Kasumi-1 (cell line): ENCODE measurements at places on chromosomes 1 and 21.

DNA sequence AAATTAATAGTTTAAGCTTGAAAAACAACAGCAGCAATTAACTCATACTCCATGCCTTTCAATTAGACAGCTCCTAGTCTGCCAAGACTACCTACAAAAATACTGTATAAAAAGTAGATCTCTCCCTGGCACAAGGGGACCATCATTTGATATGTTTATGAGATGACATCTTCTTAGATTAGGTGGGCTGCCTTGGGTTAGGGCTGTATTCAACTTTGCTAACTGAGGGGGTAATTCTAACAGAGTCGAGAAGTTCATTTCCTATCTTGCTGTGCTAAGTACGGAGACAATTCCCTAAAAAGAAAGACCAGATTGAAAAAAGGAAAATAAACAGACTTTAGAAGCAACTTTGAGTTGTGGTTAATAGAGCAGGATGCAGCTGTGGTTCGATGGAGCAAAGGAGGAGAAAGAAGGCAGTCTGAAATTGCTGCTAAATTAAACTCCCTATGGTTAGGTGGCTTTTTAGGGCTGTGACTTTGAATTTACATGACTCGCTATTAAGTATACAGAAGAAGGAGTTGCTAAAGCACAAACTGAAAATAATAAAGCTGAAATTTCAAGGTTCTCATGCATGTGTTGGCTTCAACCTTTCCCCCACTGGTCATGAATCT lies 75.4 kb downstream of the CDC7 start:
- DNase-seq, result peak; percentile 50

DNA sequence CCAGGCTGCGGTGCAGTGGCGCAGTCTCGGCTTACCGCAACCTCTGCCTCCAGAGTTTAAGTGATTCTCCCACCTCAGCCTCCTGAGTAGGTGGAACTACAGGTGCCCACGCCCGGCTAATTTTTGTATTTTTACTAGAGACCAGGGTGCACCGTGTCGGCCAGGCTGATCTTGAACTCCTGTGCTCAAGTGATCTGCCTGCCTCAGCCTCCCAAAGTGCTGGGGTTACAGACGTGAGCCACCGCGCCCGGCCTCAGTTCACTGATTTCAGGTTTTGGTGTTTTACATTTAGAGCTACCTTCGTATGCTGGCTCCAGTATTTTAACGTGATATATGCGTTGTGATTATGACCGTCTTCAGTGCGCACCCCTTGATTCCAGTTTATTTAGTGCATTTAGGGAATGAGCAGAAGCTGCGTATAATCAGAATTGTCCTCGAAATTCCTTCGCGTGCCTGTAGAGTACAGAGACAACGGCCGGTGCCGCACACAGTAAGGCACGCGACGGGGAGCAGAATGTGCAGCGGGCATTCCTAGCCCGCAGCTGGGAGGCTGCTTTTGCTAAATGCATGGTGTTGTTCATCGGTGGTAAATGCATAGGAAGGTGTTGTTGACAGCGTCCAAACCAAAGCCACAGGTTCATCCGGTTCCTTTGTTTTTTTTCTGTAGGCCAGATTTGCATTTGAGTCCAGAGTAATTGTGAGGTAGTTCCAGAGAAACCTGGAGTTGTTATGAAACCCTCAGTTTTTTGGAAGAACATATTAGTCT lies 48.9 kb upstream of the DIP2A start:
- no peak for DNase-seq

DNA sequence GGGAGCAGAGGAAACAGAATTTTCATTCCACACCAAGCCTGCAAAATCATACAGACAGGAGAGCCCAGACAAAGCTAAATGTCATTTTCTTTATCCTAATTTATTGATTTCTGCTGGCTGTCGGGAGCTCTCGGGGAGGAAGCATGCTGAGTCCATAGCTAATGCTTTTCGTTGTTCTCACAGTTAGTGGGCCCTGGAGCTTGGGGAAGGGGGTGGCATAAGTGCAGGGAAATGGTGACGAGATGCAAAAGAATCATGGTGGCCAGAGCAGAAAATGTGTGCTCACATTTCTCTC lies 202.4 kb downstream of the TOMM20 start:
- no peak for DNase-seq

- no peak for DNase-seq
Observed at GRCh38 chr1:21264898-21265297, 25.4 kb downstream of the ECE1 start.

DNA sequence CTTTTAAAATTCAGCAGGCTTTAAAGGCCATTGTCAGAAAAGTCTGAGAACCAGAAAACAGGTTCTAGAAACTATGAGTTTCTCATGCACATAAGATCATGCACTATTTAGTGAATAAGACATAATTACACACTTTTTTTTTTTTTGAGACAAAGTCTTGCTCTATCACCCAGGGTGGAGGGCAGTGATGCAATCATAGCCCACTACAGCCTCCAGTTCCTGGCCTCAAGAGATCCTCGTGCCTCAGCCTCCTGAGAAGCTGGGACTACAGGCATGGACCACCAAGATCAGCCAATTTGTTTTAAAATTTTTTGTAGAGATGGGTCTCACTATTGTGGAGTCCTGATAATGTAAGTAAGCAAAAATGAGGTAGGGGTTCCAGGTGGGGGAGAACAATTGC lies 134.9 kb downstream of the VAV3 start:
- DNase-seq, result no peak

DNA sequence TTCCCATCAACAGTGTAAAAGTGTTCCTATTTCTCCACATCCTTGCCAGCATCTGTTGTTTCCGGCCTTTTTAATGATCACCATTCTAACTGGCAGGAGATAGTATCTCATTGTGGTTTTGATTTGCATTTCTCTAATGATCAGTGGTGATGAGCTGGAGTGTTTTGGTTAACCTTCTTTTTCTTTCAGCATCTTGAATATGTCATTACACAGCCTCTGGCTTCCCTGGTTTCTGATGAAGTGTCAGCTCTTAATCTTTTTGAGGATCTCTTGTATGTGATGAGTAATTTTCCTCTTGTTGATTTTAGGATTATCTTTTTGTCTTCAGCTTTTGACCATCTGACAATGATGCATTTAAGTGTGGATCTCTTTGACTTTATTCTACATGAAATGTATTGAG lies 133.2 kb upstream of the GRIK3 start:
- no peak for DNase-seq

DNA sequence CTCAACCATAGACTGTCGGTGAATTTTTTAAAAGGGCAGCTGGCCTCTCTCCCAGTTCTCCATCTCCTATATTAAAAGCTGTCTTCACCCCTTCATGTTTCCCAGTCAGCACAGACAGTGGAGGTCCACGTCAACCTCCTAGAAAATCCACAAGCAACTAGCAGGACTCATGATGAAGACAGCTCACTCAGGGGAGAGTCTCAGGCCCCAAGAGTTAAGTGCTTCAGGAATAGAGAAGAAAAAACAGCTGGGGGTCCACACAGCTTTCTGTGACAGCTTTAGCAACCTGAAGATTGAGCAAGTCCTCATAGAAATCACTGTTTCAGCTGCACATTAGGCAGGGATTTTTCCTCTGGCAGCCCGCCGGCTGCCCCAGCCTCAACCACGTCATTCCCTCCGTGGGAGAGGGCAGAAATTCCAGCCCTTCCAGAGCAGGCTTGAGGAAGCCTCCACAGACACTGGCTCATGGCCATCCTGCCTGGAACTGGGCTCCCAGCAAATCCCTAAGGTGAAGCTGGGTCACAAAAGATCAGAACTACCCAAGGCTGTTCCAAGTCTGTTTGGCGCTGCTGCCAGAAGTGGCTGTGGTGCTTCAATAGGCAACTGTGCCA lies 15.2 kb downstream of the GPR161 start:
- no peak for DNase-seq

- DNase-seq, result no peak
Observed at GRCh38 chr1:243850202-243850451, at the start of gene AKT3. AKT3 (minus strand) TSS chr1:243850243; CDS start chr1:243843170, 7,073 bp downstream.

DNA sequence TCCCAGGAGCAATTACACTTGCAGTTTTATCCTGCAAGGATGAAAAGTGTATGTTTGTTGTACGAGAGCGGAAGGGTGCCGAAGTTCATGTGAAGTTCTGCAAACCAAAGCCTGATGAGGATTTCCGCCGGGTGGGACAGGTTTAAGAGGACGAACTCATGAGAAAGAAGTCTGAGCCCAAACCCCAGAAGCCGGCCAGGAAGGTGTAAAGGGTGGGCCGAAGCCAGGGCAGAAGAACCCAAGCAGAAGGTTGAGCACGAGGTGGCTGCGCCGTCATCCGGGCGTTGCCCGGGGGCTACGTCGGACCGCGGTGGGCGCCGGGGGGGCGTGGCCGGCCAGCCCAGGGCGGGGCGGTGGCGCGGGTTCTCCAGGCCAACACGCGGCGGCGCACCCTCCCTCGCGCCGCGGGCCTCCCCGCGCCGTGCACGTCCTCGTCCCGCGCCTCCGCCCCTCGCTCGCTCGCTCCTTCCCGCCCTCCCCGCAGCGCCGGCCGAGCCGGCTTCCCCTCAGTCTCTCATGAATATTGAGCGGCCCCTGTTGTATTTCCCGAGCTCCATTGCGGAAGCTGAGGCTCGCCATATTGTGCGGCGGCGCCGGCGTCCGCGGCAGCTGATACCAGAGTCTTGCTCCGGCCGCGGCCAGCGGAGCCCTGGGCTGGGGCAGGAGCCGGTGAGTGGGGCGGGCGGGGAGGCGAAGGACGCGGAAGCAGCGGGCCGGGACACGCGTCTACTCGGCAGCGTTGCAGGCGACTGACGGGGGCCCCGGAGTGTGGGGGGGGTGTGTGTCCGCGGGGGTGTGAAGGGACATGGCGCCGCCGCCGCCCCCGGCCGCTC lies at the start of gene RNF2:
Gene RNF2 (plus strand): TSS at position 578 of the 833 bp plus-strand sequence. CDS start 41,996 bp downstream, outside the sequence.
- DNase-seq, result peak; percentile 68

DNA sequence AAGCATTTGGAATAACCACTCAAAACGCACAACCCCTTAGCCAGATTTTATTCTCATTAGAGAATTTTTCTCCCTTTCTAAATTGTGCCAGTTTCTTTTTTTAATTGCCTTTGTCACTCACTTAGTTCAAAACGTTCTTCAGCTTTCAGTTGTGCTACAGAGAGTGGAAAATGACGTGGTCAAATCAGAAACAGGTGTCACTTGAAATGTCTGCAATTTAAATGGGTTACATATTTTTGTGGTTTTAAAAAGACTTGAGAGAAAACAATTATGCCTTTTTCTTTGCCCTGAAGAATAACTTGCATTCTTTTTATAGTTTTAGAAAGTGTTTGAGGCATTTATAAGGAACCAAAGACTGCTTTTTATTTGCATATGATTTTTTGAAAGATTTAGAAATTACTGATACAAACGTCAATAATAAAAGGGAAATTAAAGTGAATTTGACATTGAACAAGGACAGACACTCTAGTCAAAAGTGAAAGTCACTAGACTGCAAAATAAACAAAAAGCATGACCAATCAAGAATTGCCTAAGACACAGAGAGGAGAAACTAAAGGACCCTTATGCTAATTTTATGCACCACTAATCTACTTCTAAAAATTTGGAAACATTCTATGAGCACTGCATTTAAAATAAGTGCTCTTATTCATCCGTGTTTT lies 191.0 kb downstream of the TPR start:
- no peak for DNase-seq

DNA sequence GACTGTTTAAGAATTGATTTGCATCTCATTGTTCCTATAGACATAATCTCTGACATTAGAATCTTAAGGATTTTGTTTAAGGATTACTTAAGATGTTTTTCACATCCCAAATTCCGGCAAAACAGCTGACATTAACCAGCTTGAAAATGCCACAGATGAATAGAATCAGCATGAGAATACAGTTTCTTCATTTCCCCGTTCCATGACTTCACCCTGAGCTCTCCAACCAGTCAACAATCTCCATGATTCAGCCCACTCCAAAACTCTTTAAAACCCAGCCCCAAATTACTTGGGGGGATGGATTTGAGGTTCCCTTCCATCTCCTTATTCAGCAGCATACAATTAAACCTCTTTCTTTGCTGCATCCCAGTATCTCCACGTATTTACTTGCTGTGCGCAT lies 201.0 kb downstream of the LYPLAL1 start:
- no peak for DNase-seq

- DNase-seq, result peak; percentile 49
Observed at GRCh38 chr21:31866077-31866511, 6.7 kb upstream of the HUNK start.

- no peak for DNase-seq
Observed at GRCh38 chr1:205916541-205916940, 26.7 kb downstream of the SLC26A9 start.

- DNase-seq, result no peak
Observed at GRCh38 chr1:45522324-45523104, 830 bp upstream of the PRDX1 start.

DNA sequence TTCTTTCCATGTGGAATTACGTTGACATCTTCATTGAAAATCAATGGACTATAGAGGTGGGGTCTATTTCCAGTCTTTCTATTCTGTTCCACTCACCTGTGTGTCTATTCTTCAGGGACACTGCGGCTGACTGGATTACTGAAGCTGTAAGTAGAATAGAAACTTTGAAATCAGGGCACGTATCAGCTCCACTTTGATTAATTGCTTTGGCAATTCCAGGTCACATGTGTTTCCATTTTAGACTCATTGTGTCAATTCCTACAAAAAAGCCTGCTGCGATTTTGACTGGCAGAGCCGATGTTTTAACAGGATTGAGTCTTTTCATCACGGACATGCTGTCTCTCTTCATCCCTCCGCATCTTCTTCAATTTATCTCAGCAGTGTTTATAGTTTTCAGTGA lies 20.9 kb upstream of the RNF223 start:
- no peak for DNase-seq

GRCh38 chr1:156859523-156860112 lies 701 bp upstream of the INSRR start:
- no peak for DNase-seq

DNA sequence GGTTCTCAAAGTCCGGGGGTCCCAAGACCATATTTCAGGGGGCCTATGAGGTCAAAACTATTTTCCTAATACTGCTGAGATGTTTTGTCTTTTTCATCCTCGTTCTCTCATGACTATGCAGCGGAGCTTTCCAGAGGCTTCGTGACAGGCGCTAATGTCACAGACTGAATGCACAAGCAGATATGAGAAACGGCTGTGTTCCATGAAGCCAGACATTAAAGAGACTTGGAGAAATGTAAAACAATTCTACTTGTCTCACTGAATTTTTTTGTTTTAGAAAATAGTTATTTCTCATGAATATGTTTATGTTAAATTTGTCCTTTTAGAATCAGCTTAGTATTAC lies 10.3 kb downstream of the PIGP start:
- no peak for DNase-seq

DNA sequence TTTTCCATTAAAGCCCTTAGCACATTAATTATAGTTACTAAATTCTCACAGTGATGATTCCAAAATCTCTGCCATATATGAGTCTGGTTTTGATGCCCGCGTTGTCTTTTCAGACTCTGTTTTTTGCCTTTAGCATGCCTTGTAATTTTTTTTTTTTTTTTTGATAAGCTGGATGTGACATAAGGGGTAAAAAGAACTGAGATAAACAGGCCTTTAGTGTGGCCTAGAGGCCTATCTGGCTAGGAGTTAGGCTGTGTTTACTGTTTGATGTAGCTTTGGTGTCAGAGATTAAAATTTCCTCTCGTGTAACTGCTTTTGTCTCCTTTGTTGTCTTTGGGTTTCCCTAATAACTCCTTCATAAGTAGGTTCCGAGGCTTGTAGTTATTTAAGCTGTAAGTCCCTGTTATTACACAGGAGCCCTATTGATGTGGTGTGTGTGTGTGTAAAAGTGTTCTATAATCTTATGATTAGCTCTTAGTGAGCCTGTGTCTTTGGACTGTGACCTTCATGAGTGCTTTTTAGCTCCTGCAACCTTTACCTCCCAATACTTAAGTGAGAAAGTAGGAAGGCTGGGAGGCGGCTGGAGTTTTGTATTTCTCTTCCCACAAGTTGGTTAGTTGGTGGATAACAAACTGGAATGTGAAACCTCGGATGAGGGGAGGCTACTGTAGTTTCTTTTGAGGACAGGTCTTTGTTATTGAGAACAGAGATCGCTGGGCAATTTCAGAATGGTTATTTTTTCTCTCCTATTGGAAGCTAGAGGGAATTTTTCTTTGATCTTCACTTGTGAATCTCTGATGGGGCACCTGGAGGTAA lies 19.3 kb downstream of the HS2ST1 start:
- DNase-seq, result no peak
